ENCODE measurements at places on chromosomes 2 and 18.

DNA sequence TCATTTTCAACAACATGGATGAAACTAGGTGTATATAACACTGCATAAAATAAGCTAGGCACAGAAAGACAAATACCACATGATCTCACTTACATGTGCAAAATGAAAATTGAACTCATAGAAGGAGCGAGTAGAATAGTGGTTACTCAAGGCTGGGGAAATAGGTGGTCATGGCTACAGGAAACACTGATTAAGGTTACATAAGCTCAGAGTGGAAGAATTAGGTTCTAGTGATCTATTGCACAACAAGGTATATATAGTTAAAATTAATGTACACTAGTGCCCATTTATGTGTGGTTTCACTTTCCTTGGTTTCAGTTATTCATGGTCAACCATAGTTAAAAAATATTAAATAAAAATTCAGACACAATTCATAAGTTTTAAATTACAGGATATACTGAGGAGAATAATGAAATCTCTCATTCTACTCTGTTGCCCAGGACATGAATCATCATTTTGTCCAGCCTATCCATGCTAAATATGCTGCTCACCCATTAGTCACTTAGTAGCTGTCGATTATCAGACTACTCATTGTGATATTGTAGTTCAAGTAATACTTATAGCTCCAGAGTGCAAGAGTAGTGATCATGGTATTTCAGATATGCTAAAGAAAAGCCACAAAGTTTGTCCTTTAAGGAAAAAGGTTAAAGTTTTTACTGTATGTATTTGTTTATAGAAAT lies 1530.9 kb upstream of the LRRTM1 start:
- no peak for DNase-seq

DNA sequence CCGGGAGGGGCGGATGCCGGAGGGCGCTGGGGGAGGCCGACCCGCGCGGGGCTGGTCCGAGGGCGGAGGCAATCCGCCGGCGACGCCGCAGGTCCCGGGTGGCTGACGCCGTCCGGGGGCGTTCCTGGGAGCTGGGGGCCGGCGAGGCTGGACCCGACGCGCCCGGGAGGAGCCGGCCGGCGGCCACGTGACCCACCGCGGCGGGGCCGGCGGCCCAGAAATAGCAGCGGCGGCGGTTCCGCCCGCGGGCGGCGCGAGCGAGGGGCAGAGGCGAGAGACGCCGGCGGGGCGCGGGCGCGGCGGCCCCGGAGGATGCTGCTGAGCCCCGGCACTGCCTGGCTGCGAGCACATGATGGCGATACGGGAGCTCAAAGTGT lies at the start of gene RAB31:
RAB31 (plus strand) TSS at position 245 of the 377 bp plus-strand sequence; CDS start at position 350, 105 bp downstream.
- DNase-seq, result no peak

GRCh38 chr2:142951190-142952007 lies 73.9 kb downstream of the KYNU start:
- no peak for DNase-seq

- DNase-seq, result no peak
Measured at GRCh38 chr2:140597205-140597604, 1533.6 kb downstream of the LRP1B start.

- no peak for DNase-seq
Measured at GRCh38 chr2:173043897-173044519, 31.6 kb upstream of the MAP3K20 start.

- no peak for DNase-seq
Measured at GRCh38 chr2:3662239-3662638, 4.2 kb downstream of the ALLC start.

DNA sequence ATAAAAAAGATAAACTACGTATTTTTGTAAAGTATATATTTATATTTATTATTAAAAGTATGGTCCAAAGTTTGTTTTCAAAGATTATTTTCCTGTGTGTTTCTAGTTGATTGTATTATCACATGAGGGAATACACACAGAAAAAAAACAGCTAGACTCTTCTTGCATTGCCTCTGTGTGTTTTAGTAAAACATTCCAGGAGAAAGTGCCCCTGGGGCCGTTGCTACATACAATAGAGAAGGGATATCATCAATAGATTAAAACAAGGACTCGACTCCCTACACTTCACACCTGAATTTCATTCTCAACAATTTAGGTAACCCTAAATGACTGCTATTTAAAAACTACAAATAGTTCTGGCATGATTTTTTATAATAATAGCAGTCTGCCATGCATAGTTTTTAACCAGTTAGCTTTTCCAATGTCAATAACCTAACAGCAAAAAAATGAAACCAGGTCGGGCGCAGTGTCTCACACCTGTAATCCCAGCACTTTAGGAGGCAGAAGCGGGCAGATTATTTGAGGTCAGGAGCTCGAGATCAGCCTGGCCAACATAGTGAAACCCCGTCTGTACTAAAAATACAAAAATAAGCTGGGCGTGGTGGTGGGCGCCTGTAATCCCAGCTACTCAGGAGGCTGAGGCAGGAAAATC lies 171.3 kb downstream of the DNAH6 start:
- DNase-seq, result no peak

DNA sequence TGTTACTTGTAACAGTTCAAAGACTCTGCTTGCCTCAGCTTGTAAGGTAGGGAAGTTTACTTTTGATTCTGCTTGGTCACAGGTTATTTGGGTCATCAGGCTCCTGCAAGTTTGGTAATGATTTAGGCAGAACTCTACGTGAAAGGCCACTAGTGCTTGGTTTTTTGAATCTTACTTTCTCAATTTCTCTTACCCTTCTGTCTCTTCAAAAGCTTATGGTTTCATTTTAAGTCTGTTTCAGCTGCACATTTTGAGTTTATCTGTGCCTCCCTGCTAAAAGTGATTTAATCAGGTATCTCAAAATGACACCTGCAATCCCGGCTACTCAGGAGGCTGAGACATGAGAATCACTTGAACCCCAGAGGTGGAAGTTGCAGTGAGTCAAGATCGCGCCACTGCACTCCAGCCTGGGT lies 26.3 kb upstream of the MOCOS start:
- no peak for DNase-seq

- DNase-seq, result no peak
Measured at GRCh38 chr2:137939026-137939425, 25.2 kb upstream of the HNMT start.

GRCh38 chr2:45180033-45180746 lies 170.9 kb upstream of the SIX2 start:
- DNase-seq, result no peak

GRCh38 chr2:10884574-10884975 lies 27.2 kb upstream of the KCNF1 start:
- DNase-seq, result no peak

DNA sequence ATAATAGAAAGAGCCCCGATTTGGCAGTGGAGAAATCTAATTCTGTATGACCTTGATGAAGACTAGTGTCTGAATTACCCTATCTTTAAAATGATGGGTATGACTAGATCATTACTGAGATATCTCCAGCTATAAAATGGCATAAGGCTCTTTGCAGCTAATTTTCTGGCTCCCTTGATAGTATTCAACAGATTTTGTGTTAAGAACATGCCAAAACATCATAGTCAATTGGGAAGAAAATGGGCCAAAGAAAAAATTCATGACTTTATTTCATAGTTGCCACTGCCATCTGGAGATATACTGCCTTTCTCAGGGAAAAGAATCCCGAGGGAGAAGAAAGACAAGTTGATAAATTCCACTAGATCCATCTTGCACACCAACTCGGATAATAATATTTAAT lies 1618.7 kb downstream of the LRP1B start:
- no peak for DNase-seq

GRCh38 chr2:40370007-40370395 lies 81.9 kb downstream of the SLC8A1 start:
- no peak for DNase-seq

DNA sequence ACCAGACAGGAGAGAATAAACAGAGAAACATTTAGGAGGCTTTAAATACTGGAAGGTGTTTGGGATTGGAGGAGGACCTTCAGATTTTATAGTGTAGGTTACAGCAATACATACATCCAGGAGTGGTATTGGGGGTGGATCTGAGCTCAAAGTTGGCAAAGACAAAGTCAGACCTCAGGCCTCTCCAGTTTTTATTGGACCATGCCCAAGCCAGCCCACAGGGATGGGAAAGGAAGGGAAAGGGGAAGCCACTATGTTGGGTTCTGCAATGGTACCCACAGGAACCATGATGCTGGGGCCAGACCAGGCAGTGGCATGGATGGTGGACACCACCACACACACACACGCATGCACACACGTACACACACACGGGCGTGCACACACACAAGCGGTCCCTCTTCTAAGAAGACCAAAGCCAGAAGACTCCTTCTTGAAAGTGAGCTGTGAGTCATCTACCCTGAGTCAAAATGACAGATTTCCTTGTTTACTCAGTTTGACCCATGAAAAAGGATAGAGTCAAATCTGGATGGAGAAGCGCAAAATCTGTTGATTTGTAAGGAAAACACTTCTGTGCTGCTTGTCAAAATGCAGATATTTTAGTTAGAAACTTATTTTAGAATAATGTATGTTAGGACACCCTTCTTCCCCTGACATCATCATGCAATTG lies 87.9 kb downstream of the TRABD2A start:
- no peak for DNase-seq

- DNase-seq, result no peak
Measured at GRCh38 chr2:99545066-99545465, 55.2 kb upstream of the REV1 start.

- DNase-seq, result no peak
Measured at GRCh38 chr2:236973343-236973980, 112.2 kb upstream of the COPS8 start.

DNA sequence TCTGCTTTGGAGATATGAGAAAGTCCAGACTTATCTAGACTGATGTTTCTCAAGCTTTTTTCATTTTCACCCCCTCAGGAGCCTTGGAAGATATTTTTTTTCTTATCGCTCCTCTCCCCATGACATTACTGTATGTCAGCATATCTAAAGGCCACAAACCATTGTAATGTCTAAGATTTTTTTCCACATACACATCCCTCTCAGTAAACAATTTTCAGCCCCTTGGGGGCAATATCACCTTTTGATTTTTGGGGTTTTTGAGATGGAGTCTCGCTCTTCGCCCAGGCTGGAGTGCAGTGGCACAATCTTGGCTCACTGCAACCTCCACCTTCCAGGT lies 60.3 kb upstream of the REL start:
- no peak for DNase-seq

DNA sequence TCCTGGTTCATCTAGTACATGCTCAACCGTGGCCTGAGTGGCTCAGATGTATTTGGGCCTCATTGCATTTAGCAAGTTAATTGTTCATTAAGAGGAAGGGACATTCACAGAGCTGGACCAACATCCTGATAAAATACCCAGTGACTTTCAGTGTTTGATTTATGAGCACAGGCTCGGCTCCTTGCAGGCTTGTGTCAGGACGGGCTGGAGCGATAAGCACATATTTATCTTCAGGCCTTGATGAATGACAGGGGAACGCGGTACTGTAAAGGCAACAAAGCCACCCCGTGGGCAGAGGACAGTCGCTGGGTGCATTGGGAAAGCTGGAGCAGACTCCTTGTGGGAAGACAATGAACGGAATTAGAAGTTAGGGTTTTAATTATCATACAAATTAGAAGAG lies 548.6 kb upstream of the HS6ST1 start:
- no peak for DNase-seq

GRCh38 chr18:24055878-24056277 lies 41.3 kb downstream of the TTC39C start:
- DNase-seq, result no peak

- DNase-seq, result no peak
Measured at GRCh38 chr2:99399063-99399462, 61.9 kb downstream of the EIF5B start.

GRCh38 chr2:174072069-174072468 lies 106.9 kb upstream of the SP3 start:
- DNase-seq, result peak; percentile 4

DNA sequence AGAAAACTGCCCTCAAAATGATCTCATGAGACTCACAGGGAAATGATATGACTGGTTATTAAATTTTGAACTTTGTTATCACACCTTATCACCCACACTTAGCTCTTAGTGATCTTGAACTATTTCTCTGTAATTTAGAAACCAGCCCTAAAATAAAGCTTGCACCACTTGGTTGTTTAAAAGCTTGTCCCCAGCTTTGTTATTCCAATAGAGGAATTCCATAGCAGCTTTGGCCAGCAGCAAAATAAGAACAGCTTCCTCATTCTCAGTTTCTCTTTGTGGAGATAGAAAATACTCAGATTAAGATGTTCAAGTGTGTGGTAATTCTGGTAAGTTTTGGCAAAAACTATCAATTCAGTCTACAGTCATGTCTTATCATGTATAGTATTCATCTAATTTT lies 54.4 kb upstream of the CCDC68 start:
- DNase-seq, result no peak

GRCh38 chr2:160334028-160334741 lies 134.1 kb upstream of the ITGB6 start:
- no peak for DNase-seq

DNA sequence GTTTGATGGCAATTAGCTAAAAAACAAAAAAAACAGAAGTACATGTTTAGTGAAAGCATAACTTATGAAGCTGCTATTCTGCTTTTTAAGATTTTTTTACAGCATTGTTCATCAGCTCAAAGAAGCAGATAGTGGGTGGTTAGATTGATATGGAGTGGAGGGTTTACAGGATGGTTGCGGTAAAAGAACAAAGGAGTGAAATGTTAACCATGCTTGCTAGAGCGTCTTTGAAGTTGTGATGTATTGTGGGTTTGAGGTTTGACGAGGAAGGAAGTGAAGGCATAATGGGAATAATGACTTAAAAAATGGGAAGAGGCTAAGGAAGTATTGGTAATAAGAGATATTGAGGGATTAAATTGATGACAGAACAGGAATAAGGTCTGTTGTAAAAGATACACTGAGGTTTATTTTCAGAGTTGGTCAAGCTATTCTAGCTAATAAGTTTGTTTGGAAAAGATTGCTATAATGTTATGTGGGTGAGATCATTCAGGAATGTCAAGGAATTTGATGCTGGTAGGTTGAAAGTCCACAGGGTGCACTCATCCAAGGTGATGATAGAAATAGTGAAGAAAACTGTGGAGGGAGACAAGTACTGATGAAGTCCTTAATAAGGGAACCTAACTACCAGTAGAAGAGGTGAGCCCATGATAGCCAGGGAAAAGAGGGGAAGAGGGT lies 14.6 kb downstream of the SPOPL start:
- no peak for DNase-seq

DNA sequence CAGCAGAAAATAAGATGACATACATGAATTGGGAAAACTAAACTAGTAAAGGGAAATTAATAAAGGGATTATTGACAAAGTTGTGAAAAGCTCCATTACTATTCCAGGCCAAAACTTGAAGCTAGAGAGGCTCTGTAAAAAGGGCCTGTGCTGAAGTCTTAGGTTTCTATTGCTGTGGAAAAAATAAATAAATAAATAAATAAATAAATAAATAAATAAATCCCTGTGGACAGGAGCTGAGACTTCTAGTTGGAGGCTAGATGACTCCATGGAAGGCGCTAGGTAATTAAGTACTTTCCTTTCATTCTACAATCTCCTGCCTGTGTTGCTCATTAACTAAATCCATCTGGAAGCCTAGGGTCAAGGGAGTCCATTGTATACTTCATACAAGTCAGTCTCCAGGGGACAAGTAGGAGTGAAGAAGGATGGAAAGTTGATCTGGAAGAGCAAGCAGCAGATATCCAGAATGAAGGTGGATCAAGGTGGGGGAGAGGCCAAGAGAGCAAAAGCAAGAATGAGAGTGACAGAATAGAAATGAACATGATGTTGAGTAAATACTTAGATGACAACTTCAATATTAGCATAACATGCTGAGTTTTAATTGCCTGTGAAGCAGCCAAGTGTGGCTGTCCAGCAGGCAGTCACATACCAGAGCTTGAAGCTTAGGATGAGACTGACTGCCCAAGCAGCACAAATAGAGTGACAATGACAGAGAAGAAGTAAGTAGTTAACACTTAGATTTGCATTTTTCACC lies 26.2 kb upstream of the CCNT2 start:
- no peak for DNase-seq

GRCh38 chr18:40055262-40055661 lies 1899.8 kb upstream of the PIK3C3 start:
- no peak for DNase-seq

Data from NCI-H187 treated with DMSO at 0.1 percent for 48 hours (cell line).